ENCODE measurements at places on chromosomes 6 and 20.

- no peak for DNase-seq
Measured at GRCh38 chr20:35271073-35271882, 6.6 kb downstream of the MMP24OS start.

GRCh38 chr6:107931894-107932293 is 26.1 kb downstream of the SEC63 start:
- DNase-seq, result no peak

DNA sequence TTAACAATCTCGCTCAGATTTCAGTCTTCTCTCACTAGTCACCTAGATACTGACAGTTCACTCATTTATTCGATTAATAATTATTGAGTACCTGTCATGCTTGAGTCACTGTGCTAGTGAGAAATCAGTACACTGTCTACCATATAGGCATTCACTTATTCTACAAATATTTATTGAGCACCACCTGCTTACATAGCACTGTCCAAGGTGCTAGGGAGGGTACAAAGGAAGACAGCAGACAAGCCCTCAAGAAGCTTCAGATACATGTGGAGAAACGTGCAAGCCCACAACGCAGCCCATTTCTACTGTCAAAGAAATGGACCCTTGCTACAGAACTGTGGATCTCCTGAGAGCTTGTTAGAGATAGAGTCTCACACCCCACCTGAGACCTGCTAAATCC is 85.1 kb upstream of the SNAP25 start:
- DNase-seq, result no peak

- no peak for DNase-seq
Measured at GRCh38 chr6:20907486-20908071, 373.3 kb downstream of the CDKAL1 start.

DNA sequence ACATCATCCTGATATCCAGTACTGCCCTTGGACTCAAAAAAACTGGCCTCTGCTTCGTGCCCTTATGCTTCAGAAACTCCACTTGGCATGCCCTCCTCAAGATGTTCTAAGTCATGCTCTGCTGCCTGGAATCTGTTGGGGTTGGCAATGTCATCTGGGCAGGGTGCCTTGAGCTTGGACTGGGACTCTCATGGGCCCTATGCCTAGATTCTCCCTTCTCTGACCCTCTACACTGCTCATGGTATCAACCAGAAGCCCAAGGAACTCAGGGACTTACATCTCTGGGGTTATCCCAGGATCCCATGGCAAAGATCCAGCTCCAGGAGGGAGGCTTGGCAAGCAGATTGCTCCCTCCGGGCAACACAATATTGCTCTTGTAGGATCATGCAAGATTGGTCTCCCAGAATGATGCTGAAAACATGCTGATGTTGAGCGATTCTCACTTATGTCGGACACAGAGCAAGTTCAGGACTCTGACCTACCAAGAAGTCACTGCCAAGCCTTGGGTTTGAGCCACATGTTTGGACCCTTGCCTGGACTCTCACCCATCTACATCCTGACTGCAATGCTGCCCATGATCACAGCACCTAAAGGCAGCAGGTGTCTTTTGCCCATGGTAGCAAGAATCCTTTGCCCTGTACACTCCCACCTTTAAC is 88.8 kb downstream of the ADAT2 start:
- no peak for DNase-seq

GRCh38 chr6:53543359-53544216 is 1.3 kb downstream of the GCLC start:
- no peak for DNase-seq

DNA sequence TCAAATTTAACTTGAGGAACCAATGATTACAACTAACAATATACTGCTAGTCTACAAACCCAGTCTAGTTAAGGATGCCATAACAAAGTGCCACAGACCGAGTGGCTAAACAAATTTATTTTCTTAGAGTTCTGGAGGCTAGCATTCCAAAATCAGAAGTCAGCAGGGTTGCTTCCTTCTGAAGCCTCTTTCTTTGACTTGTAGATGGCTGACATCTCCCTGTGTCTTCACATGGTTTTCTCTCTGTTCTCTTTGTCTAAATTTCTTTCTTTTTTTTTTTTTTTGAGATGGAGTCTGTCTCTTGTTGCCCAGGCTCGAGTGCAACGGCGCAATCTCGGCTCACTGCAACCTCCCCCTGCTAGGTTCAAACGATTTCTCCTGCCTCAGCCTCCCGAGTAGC is 56.1 kb downstream of the NCOA3 start:
- no peak for DNase-seq

DNA sequence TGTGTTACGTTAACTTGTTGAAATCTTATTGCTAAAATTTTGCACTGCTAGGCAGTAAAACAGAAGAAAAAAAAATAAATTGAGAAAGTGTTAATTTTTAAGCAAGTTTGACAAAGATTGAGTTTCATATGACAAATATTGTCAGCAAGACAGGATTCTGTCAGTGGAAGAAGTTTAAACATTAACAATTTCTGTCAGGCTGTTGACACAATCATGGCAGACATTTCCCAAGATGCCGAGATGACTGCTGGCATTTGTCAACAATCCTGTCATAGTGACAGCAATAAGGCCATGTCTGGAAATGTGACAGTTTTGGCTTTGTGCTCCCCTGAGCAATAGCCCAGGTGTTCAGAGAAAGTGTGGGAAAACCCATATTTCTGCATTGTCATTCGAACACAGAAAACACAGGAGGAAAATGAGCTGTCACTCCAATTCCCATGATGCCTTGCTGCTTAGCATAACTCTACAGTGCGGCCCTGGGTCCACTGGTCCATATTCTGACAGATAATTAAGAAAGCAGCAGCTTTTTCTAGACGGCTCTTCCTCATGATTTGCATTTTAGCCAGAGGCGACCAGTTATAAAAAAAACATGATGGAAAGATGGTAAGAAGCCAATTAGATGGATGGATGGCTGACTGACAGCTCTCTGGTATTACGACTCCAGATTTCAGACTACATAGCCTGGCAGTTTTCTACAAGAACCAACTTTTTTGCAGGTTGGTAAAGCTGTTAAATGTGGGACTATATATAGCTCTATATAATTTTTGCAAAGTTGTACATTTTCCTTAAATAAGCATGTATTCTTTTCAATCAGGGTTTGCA is 43.6 kb upstream of the DEFB112 start:
- no peak for DNase-seq

DNA sequence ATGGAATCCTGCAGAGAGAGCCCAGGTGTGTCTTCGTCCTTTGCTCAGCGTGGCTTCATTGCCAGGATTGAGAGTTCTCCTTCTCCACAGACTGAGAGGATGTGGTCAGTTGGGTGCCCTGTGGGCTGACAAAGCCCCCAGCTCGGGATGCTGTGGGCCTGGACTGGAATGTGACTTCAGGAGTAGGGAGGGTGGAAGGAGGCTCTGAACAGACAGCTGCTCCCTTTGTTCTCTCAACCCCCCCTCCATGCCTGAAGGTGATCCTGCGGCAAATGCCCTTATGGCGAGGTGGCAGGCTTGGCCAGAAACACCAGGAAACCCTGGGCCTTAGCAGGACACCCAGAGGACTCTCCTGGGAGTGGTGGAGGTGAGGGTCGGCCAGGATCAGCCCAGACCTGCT is 1.8 kb upstream of the CST5 start:
- DNase-seq, result no peak

DNA sequence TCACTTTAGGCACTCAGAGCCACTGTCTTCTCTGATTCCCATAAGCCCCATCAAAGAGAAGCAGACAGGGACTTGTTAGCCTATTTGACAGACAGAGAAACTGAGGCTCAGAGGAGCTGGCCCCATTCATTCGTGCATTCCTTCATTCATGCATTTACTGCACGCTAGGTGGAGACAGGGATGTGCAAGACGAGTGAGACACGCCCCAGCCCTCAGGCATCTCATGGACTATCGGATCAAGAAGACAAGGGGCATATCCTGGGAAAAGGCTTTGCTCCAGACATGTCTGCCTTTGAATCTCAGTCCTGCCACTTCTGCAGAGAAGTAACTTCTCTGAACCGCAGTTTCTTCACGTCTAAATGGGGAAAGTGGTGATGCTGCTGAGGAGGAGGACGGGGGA is 54.1 kb downstream of the BPIFB1 start:
- DNase-seq, result no peak

- DNase-seq, result no peak
Measured at GRCh38 chr6:159126590-159126989, 42.6 kb upstream of the FNDC1 start.

DNA sequence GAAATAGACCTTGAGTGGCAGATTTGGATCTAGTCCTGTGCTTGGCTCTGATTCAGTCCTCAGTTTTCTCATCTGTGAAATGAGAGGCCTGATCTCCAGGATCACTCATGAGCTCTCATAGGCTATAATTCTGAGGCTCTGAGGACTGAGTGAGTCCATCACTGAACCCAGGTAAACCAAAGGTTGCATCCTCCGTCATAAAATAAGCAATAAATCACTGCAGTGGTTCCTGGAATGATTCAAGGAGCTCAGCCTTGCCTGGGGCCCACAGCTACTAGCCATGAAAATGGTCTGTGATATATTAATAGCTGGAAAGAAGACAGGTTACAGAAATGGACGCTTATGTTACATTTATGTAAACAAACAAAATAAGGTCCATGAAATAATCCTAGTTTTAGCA is 124.8 kb downstream of the MAP3K7 start:
- no peak for DNase-seq

- no peak for DNase-seq
Measured at GRCh38 chr20:16043931-16044330, 529.3 kb downstream of the KIF16B start.

DNA sequence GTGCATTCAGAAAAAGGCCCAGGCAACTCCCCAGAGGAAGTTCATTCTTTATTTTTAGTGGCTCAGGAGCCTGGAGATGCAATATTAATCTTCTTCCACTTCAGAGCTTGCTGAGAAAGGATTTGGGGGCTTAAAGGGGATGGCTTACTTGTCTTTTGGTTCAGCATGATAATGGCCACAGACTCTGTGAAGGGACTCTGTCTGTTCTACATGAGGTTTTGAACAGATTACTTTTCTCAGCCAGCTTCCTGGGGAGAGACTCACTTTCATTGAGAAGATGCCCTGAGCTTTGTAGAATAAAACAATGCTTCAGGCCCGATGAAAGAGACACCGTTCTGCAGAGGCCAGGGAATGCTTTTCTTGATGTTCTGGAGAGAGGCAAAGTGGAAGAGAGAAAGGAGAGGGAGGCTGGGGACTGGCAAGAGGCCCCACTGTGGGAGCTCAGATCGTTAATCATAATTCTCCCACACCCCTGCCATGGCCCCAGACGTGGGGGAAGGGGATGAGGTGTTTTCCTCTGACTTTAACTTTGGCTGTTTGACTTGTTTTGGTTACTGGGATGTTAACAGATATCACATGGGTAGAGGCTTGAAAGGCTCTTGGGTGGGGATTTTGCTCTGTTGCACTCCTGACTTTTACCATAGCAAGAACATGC is 19.1 kb downstream of the SCP2D1 start:
- no peak for DNase-seq

DNA sequence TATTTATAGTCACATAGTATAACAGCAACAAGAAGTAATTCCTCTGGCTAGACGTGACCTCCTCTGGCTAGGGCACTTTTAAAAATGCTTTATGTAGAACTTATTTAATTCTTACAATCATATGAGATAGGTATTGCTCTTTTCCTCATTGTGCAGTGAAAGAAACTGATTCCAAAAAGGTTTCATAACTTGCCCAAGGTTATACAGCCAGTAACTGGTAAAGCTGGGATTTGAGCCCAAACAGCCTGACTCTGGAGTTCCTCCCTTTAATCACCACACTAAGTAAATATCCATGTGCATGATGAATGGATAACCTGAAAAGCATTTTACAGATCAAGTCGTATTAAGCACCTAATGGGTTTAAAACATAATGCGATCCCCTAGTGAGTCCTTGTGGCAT is 214.6 kb downstream of the PRL start:
- DNase-seq, result no peak

DNA sequence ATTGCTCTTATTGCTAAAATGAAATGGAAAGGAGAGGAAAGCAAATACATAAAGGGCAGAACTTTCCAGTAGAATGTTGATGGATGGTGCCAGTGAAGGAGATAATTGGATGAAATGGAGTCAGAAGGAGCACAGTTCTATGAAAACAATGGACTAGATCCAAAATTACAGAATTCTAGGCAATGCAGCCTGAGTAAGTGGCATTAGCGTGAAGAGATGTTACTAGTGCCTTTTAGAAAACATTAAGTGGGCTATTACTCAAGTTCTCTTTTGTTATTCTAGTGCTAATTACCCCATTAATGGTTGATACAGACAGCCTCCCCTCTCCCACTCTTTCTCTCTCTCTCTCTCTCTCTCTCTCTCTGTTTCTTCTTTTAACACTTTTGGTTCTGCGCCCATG is 209.5 kb upstream of the RGS17 start:
- DNase-seq, result no peak

- no peak for DNase-seq
Measured at GRCh38 chr20:9531581-9531980, 17.2 kb downstream of the LAMP5 start.

GRCh38 chr20:23340524-23340923 is 10.1 kb upstream of the NXT1 start:
- no peak for DNase-seq

GRCh38 chr6:45663251-45664221 is 285.8 kb upstream of the SUPT3H start:
- DNase-seq, result no peak

DNA sequence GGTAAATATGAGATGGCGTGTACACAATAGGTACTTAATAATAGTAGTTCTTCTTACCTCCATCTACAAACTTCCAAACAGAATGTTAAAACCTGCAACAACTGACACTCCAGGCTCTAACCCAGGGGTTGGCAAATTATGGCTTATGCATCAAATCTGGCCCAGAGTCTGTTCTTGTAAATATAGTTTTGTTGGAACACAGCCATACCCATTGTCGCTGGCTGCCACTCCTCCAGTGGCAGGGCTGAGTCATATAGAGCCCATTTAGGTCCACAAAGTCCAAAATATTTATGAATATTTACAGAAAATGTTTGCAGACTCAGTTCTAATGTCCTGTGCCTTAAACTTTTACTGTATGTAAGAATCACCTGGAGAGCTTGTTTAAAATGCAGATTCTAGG is 69.9 kb upstream of the BTBD3 start:
- no peak for DNase-seq

DNA sequence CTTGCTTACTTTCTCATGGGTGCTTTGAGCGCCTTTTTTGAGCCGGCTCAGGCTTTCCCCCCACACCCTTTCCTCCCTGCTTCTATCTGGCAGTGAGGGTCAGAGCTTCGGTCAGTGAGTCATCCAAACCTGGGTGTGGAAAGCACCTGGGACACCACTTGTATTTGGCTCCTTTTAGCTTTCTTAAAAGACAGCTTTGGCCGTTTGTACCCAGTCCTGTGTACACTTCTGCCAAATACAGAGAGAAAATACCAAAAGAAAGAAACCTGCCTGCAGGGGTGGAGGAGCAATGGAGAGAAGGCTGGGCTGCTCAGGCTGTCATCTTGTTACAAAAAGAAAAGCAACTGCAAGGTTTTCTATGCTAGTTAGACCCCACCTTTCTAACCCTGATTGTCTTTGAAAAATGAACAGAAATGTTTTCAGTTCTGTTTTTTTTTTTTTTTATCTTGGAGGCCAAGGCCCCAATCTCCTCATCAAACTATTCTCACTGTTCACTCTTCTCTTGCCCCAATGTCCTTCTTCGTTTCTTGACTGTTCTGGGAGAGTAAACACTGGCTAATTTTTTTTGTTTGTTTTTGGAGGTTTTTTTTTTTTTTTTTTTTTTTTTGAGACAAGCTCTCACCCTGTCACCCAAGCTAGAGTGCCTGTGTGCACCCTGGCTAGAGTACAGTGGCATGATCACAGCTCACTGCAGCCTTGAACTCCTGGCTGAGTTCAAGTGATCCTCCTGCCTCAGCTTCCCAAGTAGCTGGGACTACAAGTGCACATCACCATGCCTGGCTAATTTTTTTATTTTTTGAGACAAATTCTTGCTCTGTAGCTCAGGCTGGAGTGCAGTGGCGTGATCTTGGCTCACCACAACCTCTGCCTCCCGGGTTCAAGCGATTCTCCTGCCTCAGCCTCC is 76.4 kb downstream of the SSR1 start:
- DNase-seq, result no peak

Data from GOT3 (cell line).